ENCODE measurements at places on chromosomes 6 and 20.

GRCh38 chr6:2794171-2794730 lies 29.1 kb downstream of the WRNIP1 start:
- DNase-seq: no peak

- DNase-seq: no peak
Observed at GRCh38 chr6:82365016-82365795, 1.6 kb downstream of the TPBG start.

DNA sequence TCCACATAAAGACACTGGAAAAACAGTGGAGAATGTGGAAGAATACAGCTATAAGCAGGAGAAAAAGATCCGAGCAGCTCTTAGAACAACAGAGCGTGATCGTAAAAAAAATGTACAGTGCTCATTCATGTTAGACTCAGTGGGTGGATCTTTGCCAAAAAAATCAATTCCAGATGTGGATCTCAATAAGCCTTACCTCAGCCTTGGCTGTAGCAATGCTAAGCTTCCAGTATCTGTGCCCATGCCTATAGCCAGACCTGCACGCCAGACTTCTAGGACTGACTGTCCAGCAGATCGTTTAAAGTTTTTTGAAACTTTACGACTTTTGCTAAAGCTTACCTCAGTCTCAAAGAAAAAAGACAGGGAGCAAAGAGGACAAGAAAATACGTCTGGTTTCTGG lies 57.1 kb downstream of the MAP3K4 start:
- no peak for DNase-seq

GRCh38 chr20:45938727-45939438 lies 4.4 kb downstream of the PCIF1 start:
- no peak for DNase-seq

- DNase-seq: no peak
Observed at GRCh38 chr6:1560281-1561058, 49.2 kb upstream of the FOXC1 start.

DNA sequence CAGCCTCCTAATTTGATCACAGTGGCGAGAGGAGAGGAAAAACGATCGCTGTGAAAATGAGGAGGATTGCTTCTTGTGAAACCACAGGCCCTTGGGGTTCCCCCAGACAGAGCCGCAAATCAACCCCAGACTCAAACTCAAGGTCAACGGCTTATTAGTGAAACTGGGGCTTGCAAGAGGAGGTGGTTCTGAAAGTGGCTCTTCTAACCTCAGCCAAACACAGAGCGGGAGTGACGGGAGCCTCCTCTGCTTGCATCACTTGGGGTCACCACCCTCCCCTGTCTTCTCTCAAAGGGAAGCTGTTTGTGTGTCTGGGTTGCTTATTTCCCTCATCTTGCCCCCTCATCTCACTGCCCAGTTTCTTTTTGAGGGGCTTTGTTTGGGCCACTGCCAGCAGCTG lies 28.7 kb downstream of the SAYSD1 start:
- no peak for DNase-seq

DNA sequence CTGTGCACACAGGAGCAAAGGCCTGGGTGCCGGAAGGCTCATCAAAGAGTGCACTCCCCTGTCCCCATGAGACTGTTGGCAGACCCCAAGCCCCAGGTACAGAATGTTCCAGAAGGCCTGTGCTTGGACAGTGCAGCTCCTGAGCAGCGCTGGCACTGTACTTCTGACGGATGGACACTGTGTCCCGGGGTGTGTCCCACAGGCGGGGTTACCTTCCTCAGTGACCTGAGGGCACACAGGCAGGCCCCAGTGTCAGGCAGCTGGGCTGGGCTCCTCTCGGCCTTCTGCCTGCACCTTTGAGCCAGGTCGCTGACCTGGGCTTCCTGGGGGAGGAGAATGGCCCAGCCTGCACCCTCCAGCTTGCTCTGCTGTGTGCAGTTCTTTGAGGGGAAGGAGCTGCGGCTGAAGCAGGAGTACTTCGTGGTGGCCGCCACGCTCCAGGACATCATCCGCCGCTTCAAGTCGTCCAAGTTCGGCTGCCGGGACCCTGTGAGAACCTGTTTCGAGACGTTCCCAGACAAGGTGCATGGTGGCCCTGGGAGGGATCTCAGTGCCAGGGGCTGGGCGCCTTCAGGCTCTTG lies 30.1 kb downstream of the PYGB start:
- DNase-seq: no peak

GRCh38 chr6:26194816-26195375 lies 107.7 kb downstream of the HFE start:
- no peak for DNase-seq

- no peak for DNase-seq
Observed at GRCh38 chr6:125489579-125490285, 188.0 kb upstream of the HDDC2 start.

DNA sequence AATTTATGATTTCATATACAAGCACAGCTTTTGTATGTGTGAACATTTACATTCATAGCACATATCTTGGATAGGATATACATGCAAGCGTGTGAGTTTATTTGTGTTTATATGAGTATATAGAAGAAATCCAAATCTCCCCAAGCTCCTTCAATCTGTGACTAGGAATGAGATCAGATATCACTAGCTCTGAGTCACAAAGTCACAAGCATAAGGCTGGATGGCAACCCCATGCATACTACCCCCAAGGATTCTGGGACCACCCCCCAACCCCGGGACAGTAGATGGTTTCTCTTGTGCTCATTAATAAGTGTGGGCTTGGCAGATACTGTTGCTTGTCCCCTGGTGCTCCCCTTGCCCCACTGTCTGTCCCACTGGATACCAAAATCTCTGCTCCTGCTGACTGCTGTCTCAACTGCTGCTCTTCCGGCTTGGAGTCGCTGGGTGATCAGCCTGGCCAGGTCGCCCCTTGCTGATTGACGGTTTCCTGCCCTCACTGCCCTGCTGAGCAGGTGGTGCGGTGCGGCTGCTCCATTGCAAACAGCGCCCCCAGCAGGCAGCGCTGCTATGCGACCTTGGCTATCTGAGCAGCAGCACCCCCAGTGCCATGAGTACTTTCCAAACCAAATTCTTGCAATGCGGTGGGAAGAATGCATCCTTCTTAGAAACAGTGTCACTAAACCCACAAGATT lies 279.4 kb downstream of the CD83 start:
- no peak for DNase-seq

- DNase-seq: no peak
Observed at GRCh38 chr20:20440886-20441658, 73.2 kb downstream of the INSM1 start.

DNA sequence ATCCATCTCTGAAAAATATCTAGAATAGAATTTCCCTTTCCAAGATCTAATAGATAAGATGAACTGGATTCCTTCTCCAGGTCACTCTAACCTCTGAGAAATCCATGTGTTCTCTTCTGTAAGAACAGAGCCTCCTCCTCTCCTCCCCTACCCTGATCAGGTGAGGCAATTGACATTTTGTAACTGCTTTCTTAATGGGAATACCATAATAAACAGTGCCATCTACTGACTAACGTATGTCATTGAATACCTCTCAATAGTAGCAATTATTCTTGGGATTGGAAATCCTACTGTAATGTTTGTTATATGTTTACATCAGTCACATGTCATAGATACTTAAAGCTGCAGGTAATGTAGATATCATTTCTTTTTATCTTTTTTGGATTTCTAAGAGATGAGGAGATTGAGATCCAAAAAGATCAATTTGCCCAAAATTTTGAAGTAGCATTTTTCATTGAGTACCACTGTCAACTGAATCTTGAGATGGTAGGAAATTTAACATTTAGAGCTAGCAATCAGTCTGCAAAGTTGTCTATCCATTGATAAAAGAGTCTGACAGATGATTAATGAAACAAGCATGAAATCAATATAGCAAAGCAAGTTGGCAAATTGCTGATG lies 365.8 kb upstream of the HSF2 start:
- no peak for DNase-seq

DNA sequence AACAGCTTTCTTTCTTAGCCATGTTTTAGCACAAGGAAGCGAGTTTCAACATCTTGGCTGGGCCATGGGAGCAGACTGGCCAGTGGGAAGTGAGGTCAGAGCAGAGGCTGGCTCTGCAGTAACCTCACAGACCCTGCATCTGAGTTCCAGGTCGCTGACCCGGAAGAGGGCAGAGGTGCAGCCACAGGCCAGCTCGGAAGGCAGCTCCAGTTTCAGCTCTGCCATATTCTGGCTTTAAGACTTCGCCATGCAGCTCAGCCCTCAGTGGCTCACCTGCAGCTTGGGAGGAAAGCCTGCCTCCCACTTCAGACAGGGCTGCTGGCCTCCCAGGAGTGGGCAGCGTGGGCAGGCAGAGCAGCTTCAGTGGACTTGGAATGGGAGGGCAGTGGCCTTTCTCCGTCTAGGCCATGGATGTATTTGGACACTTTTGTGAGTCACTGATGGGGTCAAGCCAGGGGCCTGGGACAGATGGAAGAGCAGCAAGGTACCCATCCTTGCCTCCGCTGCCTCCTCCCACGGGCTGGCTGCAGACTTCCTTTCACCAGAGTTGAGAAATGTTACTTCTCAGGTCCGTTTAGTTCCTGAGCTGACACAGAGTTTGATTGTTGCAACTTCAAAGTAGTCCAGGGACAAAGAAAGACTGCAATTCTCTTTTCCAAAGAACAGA lies 18.5 kb downstream of the CST8 start:
- no peak for DNase-seq

GRCh38 chr6:36599791-36600209 lies 5.6 kb downstream of the SRSF3 start:
- no peak for DNase-seq

GRCh38 chr6:158545043-158545966 lies 14.6 kb upstream of the TMEM181 start:
- no peak for DNase-seq

- DNase-seq: no peak
Observed at GRCh38 chr20:24778585-24779031, 170.5 kb upstream of the CST7 start.

- no peak for DNase-seq
Observed at GRCh38 chr20:17612287-17612991, 42.6 kb downstream of the DSTN start.

DNA sequence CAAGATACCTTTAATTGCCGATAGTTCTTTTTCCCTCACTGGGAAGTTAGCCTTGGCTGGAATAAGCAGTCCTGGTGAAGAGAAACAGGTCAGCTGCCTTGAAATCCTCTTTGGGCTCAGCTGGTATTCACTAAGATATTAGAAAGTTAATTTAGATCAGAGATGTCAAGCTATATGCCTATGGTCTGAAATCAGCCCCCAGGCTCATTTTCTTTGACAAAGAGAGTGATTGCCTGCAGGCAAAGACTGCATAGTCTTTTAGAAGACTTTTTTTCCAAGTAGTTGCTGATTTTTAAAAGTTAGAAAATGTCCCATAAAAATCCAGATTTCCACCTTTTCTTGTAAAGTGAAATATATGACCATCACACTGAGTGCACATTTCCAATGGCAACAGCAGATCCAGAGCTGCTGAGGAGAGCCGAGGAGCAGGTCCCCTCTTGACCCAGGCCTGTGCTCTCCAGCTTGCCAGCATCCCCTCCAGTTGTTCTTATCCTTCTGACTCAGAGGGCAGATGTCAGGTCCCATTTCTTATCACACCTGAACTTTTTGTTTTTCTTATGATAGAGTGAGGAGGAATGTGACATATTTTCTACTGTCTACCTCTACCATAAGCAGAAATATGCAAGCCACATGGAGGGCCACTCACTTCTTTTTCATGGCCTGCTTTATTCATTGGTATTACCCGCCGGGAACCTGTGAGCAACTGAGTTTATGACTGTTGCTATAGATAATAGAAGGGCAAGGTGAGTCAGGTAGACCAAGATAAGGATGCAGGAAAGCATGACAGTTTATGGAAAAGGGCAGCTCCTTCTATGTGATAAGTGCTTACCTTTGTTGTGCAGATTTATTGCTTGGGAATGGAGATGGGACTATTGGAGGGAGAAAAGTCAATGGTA lies 17.6 kb upstream of the L3MBTL3 start:
- DNase-seq: no peak

GRCh38 chr6:62479697-62480220 lies 193.7 kb upstream of the KHDRBS2 start:
- no peak for DNase-seq

GRCh38 chr6:47267301-47267700 lies 42.4 kb downstream of the TNFRSF21 start:
- DNase-seq: no peak

DNA sequence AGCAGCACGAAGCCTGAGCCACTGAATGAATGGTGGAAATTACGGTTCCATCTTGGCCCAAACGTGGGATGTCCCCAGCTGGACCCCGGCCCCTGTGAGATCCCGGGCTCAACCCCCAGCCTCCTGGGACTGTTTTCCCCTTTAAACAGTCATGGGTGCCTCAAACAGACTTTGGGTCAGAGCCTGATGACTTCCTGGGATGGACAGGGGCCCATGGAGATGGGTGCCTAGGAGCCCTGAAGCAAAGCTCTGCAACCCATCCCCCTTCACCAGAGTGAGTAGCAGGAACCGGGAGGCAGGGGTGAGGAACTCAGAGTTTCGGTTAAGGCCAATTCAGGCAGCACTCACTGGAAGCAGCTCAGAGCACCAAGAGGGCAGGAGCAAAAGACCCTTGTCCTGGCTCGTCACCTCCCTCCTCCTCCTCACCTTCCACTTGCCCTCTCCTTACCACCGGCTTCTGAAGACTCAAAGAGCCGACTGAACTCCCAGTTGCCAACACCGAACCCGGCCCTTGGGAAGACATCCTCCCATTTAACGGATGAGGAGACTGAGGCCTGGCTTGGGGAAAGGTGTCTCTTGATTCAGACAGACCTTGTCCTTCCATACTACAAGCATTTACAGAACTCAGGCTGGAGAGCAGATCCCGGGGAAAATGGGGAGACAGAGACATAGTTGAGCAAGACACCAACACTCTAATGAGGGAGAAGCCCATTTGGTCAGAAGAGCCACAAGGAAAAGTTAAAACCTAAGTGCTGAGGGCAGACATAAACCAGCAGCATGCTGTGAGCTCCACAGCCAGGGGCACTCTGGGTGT lies 14.9 kb upstream of the TLDC2 start:
- no peak for DNase-seq

All from bone marrow (tissue), 2 donors.